Tibial nerve (tissue), 4 donors: ENCODE measurements at places on chromosomes 12 and 14. TPM values are rescaled to one million over a fixed set of nuclear protein-coding genes. Genes with fewer than 3 reads are reported as not detected.

DNA sequence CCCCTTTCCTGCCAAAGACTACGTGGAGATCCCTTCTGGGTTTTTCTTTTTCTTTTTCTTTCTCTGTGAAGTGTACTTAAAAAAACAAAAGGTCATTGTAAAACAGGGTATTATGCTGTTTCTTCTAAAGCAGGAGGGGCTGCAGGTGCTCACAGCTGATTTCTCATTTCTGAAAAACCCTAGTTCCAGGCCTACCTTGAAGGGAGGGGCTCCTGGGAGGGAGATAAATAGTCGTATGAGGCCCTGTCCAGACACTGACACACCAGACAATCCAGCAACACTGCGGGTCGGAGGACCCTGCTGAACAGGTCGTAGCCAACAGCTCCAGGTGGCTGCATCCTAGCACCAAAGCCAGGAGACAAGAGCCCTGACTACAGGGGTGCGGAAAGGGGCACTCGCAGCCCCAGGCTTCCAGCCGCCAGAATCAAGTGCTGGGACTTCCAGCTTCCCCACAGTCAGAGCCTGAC, 41.1 kb downstream of the PSMA6 start:
- no peak for DNase-seq

DNA sequence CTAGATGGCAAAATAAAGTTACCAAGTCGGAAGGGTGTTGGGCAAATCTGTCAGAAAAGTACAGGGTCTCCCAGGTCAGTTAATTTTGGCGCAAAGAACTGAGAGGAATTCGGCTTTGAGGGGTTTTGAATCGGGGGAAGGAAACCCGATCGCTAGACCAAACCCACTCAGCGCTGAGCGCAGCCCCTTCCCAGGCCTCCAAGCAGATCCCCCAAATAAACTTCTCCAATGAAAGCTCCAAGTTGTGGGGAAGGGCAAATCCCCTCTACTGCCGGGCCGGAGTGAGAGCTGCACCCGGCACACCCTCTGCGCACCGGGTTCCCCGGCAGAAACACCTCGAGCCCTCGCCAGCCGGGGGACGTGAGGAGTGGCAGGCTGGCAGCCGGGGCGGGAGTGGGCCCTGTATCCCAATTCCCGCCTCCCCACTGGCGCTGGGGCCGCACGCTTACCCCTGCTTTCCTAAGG, 441 bp downstream of the E2F7 start:
- no peak for DNase-seq

DNA sequence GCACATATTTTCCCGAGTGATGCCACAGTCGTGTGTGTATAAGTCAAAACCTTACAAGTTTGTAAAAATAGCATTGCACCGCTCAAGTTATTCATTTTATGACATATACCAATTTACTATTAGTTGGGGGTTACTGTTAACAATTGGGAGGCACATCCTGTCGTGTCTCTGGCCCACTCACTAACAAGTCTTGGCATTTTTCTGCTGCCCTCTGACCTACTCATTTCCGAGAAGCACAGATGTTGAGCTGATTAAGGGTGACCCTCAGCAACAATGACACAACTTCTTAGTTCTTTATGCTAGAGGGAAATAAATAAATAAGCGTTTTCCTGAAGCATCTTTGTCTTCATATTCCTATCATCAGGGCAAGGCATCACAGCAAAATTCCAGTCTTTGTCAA, 6.8 kb upstream of the ATG14 start:
- DNase-seq = no peak

DNA sequence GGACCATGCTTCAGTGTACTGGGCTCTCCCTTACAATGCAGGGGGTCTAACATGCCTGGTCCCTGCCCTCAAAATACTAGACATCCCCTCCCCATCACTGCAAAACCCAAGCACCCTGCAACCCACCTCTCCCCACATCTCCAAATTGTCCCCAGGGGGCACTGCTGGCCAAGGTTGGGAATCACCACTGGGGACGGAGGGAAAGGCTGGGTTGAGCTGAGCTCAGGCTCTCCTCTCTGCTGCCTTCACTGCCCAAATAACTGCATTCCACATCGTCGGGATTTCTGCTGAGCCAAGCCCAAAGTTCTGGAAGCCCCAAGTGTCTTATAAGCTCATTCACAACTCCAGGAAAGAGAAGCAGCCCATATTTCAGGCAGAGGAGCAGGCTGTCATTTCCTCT, 69.6 kb downstream of the NT5DC3 start:
- DNase-seq = no peak

DNA sequence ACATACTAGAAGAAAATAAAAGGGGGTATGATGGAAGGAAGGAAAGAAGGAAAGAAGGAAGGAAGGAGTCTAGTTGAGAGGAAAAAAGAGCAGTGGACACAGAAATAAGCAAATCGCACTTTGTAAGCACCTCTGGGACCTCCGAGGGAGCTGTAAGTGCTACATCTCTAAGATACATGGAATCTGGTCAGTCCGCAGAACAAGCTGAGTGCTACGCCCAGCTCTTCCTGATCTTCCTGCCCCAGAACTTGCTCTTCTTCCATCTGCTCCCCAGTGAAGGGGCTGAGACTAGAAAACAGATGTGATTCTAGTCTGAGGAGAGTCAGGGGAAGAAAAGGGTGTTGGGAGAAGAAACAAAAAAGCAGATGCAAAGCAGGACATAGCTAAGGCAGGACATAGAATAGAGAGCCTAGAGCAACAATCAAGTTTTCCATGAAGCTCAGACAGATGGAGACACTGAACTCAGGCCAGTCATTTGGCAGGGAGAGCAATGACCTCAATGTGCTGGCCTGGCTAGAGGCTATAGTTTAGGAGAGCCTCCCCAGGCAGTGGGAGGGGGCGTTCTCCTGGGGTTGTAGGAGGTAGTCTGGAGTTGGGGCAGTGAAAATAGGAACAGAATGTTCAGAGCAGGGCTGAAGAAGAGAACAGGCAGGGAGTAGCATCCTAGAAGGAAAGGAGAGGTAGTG, 1.7 kb upstream of the MFAP5 start:
- peak; percentile 64 for DNase-seq

GRCh38 chr12:55965941-55966407, at the start of gene PMEL:
Gene PMEL (minus strand): TSS chr12:55966042. CDS start chr12:55966011, 31 bp downstream.
- no peak for DNase-seq

The PLBD1 gene
- total RNA-seq = 10.6 TPM

The PRB2 gene
- not detected for total RNA-seq

The ASCL1 gene
- total RNA-seq = not detected

The PPP4R4 gene
- total RNA-seq = 2.2 TPM
